ENCODE measurements at places on chromosomes 5 and 9.

GRCh38 chr5:121988488-121988887 is 26.7 kb downstream of the SRFBP1 start:
- no peak for DNase-seq

GRCh38 chr5:58963361-58963760 is 380.5 kb downstream of the RAB3C start:
- DNase-seq = no peak

- DNase-seq = no peak
Measured at GRCh38 chr9:121222524-121223171, 21.0 kb upstream of the RAB14 start.

DNA sequence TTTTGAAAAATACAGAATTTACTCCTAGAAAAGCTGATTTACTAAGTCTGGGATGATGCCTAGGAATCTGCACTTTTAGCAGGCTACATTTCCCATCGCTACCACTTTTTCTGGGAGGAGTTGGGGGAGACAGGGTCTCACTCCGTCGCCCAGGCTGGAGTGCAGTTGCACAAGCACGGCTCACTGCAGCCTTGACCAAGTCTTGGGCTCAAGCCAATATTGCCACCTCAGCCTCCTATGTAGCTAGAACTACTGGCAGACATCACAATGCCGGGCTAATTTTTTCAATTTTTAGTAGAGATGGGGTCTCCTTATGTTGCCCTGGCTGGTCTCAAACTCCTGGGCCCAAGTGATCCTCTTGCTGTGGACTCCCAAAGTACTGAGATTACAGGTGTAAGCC is 85.9 kb downstream of the NR6A1 start:
- no peak for DNase-seq

DNA sequence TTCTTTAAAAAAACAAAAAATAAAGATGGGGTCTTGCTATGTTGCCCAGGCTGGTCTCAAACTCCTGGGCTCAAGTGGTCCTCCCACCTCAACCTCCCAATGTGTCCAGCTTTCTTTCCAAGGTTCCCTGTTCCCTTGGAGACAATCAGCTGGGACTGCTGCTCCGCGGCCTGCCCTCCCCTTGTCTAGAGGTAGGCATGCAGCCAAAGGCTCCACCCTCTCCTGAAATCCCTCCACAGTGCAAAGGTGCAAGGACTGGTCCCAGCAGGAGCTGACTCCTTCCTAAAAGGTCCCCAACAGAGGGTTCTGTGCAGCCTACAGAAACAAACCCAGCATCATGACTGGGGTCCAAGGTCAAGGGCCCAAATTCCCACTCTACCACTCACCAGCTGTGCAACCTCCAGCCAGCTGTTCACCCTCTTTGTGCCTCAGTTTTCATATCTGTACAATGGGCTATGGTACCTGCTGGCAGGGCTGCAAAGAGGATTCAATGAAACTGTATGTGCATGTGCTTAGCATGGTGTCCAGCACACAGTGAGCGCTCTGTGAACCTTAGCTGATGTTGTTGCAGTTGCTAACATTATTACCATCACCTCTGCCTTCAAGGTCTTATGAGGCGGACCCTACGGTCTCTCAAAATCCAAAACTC is 47.5 kb downstream of the BARX1 start:
- DNase-seq = no peak

- DNase-seq = no peak
Measured at GRCh38 chr9:6473151-6473550, 60.2 kb downstream of the UHRF2 start.

DNA sequence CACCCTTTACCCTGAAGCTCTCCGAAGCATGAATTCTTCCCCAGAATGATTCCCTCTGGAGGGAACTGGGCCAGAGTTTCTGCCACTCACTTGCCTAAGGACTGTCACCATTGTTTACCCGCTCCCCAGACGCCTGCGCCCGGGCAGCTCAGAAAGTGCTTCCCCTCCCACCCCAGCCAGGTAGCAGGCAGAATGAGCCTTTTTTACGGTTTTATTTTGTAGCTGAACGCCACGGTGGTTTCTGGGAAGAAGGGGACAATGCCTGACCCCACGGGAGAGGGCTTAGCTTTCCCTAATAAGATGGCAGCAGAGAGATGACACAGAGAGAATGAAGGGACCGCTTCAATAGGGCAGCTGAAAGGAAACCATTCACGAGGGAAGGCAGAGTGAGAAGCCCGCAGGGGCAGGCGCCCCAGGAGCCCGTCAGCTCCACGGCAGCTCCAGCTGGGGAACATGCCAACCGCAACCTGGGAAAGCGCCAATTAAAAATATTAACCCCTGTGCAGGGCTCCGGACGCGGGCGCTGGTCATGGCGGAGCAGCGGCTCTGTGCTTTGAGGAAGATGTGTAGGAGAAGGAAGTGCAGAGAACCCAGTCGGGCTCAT is 20.4 kb upstream of the NTNG2 start:
- no peak for DNase-seq

All from activated CD4-positive, alpha-beta T cell treated with anti-CD3 and anti-CD28 coated beads, Interleukin-2, amount 50 U/mL, for 1 hour (primary cell).